ENCODE measurements at places on chromosomes 5 and 9.

DNA sequence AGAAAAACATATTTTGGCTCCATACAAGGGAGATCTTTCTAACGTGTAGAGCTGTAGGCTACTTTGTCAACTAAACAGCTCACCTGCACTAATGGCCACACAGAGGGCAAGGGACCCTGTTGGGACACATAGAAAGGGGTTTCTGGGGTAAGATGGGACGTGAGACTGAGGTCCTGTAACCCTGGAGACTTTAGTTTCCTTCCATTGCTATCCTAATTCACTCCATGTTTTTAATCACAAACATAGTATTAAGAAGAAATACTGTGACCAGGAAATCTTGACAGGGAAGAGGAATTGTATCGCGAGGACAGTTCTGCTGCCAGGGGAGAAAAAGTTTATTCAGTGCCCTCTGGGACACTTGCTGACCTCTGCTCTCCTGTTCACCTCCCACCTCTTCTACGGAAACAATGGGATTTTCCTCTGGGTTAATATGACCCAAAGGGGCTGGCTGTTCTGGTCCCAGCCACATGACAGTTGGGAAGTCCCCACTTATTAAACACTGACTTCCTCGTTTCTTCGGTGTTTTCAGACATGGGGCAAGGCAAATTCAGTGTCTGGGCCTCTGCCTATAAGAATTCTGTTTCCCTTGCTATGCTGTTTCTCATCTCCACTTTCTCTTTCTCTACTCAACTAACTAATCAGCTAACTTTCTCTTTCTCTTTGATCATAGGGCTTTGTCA lies 106.9 kb upstream of the SEMA6A start:
- DNase-seq = peak; percentile 73

DNA sequence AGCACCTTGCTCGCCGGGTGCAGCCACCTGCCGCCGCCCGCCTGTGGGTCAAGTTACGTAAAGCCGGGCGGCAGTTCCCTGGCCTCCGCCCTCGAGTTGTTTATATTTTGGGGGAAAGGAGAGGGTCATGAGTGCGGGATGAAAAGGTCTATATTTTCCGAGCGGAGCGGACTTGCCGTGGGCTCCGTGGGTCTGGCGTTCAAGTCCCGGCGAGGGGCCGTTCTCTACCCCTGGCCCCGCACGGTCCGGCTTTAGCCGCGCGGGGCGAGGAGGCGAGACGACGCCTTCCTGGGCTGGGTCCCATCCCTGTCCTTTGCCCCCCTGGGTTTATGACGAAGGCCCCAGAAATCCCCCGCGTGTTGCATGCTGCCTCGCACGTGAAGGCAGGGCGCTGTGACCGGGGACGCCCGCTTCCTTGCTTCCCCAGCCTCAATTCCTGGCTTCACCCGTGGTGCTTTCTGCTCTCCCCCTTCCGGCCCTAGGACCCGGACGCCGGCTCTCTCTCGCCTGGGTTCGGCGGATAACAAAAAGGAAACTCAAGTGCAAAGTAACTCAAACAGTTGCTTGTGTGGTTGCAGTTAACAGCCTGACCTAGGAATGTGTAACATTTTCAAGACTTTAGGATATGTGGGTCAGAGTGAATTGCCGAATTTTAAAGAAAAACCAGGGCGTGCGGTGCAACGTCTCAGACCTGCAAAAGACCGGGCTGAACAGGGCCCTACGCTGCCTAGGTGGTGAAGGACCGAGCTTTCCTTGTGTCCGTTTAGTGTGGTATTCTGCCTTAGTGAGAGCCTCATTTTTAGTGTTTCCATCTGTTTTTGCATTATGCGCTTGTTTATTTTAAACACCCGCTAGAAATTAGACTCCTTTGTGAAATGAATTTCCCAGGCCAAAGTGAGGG lies 810 bp downstream of the VPS13A start:
- DNase-seq = peak; percentile 59

GRCh38 chr9:132837501-132838286 lies 40.4 kb downstream of the AK8 start:
- no peak for DNase-seq

DNA sequence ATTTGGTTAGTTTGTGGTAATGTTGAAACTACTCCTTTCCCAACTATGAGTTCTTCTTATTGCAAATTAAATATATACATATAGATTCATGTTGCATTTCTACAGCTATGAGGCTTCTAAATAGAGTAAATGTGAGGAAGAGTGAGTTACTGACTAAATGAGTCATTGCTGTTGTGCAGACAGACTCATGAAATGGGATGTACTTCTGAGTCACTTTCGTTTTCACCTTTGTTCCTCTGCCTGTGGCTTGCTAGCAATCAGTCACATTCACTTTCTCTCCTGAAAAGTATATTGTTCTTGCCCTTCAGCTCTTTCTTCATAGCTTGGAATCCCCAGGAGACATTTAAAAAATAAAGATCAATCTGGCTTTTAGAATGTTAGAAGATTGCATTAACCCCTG lies 295.5 kb upstream of the SMC2 start:
- DNase-seq = peak; percentile 46

DNA sequence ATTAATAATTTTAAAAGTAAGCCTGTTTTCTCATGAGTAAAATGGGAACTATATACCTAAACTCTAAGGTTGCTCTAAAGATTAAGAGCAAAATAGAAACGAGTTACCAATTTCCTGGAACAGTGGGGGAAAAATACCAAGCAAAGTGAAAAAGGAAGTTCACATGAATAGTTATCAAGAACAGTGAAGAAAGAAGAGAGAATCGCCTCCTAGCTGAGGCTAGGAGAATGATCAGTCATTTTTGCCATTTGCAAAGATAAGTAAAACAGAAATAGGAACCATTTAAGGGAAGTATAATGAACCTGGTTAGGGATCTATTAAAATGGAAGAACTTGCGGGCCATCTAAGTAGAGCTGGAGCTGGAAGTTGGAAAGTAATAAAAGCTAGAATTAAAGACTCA lies 50.7 kb downstream of the P4HA2 start:
- peak; percentile 59 for DNase-seq

- DNase-seq = no peak
These were observed 141.4 kb downstream of the MED10 start for GRCh38 chr5:6236858-6237481.

GRCh38 chr5:122137702-122138101 lies 8.4 kb downstream of the ZNF474 start:
- no peak for DNase-seq

DNA sequence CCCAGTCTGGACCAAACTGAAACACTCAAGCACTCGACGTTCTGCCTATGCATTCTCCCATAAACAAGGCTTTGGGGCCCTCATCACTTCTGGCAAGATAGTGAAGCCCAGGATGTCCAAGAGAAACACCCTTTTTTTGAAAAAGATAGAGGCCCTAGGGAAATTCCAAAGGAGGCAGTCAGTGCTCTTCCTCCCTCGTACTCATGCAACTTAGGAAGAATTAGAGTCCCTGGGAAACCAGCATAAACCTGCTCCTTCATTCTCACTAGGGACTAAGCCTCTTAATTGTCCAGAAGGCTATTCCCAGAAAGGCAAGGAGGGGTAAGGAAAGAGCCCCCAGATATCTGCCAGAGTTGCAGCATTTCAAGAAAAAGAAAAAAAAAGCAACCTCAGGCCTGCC lies 7.8 kb upstream of the RUSC2 start:
- DNase-seq = no peak

GRCh38 chr9:86778761-86779160 lies 168.5 kb downstream of the GAS1 start:
- no peak for DNase-seq

GRCh38 chr5:88279584-88279983 lies 10.9 kb upstream of the TMEM161B start:
- DNase-seq = no peak

- no peak for DNase-seq
These were observed 413 bp upstream of the AUH start for GRCh38 chr9:91362051-91362611.

GRCh38 chr5:37619353-37619752 lies 220.5 kb downstream of the GDNF start:
- DNase-seq = no peak

DNA sequence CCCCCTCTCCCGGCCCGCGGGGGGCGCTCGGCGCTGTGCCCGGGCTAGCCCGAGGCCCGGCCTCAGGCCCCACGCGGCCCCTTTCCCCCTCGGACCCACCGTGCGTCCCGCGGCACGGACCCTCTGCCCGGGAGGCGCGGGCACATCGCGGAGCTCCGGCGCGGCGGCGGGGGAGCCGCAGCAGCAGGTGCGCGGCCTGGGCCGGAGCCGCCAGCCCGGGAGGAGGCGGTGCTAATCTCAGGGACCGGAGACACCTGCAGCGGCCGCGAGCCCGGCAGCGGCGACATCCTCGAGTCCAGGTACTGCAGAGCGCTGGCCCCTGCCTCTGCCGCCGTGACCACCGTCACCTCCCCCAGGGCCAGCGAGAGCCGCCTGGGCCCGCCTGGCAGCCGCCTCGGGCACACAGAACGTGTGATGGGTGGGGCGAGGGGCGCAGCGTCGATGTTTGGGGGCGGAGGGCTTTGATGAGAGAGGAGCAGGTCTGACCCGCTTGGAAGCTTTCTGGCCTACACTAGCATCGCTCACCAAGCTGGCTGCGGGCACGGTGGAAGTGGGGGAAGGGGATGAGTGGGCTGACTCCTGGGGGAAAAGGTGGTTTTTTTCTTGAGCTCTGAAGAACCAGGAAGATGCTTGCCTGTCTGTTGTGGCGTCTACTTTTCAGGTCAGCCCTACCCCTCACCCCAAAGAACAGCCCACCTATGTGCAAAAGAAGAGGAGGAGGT lies 524 bp downstream of the CYFIP2 start:
- DNase-seq = peak; percentile 70

DNA sequence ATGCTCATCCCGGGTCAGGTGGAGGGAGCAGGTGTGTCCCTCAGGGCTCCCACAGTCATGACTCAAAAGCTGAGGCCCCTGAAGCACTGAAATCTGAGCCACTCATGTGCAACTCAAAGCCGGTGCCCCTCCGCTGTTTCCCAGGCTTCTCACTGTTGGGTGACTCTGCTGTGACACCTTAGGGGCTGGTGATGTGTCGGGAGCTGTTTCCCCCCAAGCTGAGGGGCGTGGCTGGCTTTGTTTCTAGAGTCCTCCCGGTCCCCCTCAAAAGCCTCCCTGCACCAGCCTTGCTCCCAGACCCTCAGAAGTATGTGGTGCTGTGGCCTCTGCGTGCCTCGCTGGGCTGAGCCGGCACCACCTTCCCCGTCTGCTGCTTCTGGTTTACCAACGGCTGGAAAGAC lies 39.7 kb downstream of the PLPP7 start:
- DNase-seq = no peak

DNA sequence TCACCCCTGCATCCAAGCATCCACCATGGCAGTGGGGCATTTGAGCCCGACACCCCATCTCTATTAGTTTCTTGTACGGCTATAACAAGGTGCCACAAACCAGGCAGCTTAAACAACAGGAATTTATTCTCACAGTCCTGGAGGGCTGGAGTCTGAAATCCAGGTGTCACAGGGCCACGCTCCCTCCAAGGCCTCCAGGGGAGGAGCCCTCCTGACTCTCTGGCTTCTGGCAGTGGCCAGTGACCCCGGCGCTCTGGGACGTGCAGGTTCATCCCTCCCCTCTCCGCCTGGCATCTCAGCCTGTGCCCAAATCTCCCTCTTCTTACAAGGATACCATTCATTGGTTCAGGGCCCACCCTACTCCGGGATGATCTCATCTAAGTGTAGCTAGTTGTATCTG lies 394.5 kb upstream of the IRX1 start:
- no peak for DNase-seq

DNA sequence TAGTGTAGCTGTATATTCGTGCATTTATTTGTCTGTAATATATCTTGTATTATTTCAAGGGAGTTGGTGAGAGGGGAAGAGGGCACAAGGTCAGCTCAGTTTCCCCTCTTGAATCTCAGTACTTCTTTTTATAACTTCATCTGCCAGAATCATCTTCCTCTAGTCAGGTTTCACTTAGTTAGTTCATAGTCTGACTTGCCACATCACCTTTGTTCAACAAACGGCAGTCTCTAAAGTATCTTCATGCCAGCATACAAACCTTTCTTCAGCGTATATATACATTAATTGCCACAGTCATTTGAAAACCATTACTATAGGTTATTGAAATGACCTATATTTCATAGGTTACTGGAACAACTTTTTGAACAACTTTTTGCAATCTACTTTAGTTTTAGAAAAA lies 1.6 kb downstream of the ECM2 start:
- no peak for DNase-seq

DNA sequence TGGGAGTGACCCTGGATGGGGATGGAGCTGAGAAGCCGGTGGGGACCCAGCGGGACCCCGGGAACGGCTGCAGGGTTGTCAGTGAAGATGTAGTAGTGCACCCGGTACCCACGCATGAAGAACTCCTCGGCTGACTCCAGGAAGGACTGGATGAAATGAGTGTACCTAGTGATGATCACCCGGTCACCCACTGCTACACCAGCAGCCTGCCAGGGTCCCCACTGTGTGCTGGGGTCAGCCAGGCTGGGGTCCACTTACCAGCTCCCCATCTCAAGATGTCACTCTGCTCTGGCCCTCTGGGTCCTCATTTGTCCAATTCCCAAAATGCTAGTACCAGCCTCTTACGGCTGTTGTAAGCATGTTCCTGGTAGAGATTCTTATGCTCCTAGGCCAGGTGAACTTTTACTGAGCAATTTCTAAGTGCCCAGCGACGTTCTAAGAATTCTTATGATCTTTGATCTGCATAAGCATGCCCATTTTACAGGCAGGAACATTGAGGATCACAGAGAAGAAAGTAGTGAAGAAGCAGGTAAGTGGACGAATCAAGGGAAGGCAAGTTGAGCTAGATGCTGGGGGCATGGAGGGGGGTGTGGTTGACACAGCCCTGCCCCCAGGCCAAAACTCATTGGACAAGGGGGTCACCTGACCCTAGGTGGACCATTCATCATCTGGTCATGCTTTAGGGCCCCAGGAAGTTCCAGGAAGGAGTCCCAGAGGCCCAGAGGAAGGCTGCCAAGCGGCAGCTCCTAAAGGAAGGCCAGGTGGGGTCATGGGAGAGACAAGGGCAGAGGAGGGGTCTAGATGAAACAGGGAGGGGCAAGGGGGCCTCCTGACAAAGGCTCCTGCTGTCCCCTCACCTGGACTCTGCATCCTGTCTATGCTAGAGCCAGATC lies 9.4 kb downstream of the GBGT1 start:
- DNase-seq = no peak

DNA sequence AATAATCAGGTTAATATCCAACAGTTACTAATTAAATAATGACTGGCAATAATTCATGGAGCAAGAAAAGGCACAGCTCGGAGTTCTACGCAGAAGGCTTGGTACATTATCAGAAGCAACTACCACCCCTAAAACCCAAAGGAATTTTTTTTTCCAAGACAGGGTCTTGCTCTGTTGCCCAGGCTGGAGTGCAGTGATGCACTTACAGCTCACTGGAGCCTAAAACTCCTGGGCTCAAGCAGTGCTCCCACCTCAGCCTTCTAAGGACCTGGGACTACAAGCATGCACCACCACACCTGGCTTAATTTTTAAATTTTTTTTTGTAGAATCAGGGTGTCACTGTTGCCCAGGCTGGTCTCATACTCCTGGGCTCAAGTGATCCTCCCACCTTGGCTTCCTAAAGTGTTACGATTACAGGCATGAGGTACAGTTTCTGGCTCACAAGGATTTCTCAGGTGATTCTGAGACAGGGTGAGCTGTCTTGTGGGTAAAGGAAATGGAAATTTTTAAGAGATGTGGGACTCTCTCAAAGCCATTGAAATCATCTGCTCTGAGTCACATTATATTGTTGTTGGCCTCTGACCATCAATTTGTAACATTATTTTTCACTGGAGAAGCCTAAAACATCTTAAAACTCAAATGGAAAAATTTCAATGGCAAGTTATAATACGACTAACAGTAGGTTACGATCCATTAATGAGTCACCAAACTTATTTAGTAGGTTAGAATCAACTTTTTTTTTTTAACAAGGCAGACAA lies 19.7 kb upstream of the HSDL2 start:
- DNase-seq = no peak

GRCh38 chr9:99345942-99346341 lies 123.9 kb downstream of the SEC61B start:
- DNase-seq = no peak

Measured in GM13976 (cell line).